ENCODE measurements at places on chromosomes 5 and 9.

GRCh38 chr5:113526421-113526820, 12.9 kb downstream of the YTHDC2 start:
- DNase-seq = no peak

GRCh38 chr5:99004960-99005359, 76.2 kb upstream of the CHD1 start:
- DNase-seq = no peak

DNA sequence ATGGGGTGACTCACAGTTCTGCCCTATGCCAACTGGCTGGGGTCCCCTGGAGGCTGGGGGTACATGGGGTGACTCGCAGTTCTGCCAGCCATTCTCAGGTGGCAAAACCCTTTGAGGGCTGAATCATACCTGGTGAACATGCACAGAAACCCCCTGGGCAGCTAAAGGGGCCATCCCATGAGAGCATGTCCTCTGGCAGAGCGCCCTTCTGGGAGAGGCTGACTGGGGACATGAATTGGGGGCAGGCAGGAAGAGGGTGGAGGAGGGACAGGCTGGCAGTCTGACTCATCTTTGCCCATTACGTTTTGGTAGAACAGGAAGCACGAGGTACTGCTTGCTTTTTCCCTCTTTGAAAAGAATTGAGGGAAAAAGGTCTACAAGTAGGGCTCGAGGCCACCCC, 16.7 kb downstream of the TRAF1 start:
- peak; percentile 64 for DNase-seq

DNA sequence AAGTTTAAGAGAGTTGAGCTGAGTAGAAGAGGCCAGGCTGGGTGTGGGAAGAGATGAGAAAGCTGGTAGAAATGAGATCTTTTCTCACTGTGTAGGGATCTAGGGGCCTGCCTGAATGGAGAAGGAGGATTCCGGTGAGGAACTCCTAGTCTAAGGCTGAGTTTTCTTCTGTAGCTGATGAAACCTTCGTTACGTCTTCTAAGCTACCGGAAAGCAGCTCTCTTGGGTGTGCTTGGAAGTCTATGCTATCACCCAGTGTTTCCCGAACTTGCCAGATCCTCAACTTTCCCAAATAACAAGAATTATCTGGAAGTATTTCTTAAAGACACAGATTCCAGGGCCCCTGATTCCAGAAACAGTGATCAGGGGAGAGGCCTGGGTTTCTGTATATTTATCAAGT, 55.4 kb upstream of the TNFSF15 start:
- DNase-seq = no peak

- DNase-seq = peak; percentile 98
Measured at GRCh38 chr5:392431-392988, 50.5 kb upstream of the EXOC3 start.

GRCh38 chr9:109437286-109437685, 60.8 kb downstream of the PTPN3 start:
- DNase-seq = no peak

GRCh38 chr9:15069106-15069505, 158.9 kb upstream of the FREM1 start:
- no peak for DNase-seq

GRCh38 chr9:3434594-3434993, 91.2 kb downstream of the RFX3 start:
- DNase-seq = no peak

- no peak for DNase-seq
Measured at GRCh38 chr9:118532592-118532991, 828.4 kb downstream of the TLR4 start.

DNA sequence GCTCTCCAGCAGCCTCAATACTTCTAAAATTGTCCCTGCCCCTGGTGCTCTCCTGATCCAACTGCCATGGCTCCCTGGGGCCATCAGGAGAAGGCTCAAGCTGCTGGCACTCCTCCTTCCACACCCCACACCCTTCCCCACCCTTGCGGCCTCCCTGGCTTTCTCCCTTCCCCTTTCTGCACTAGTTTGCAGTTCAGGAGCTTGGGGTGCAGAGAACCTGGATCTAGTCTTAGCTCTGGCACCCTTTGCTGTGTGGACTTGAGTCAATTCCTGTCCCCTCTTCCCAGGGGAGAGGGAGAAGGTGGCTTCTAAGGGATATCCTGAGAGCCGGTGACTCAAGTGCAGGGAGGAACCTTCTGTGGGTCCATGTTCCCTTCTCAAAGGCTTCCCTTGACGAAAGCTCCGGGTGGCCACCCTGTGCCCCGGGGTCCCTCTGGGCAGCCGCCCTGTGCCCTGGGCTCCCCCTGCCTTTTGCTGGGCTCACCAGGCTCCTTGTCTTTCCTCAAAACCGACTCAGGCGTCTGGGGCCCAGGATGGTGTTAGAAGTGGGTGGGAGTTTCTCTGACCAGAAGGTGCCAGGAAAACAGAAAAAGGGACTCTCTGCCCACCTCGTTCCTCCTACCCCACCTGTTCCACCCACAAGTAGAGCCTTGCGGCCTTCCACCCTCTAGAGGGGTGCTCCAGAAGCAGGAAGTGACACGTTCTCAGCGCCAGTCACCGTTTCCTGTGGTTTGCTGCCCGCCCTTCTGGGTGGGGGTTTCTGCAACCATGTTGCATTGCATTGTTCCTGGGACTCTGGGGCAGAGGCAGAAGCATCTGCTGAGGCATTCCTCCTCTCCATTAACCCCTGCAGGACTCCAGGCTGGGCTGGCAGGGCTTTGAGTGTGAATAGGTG, 15.0 kb downstream of the GLIPR2 start:
- DNase-seq = peak; percentile 96

DNA sequence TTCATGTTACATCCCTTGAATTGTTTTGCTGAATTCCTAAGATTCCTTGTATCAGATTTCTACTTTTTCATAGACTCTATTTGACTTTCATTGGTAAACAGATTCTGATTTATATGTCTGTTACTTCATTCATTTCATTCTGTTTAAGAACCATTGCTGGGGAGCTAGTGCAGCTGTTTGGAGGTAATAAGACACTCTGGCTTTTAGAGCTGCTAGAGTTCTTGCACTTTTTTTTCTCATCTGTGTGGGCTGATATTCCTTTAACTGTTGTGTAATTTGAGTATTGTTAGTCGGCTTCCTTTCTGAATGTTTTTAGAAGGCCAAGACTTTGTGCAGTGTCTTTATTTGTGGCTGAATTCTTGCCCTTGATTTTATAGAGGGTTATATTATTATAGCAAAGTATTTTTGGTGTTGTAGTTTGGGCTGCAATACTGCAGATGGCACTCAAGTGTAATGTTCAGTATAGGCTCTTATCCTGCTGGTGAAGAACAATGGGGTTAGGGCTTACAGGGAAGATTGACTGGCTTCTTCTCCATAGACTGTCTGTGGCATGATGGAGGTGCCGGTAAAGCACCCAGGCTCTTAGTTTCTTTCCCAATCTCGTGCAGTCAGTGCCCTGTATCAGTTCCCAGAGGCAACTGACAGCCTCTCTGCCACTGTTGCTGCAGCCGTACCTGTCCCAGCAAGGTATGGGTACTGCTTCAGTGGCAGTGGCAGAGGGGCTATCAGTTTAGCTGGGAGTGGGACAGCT, 162.2 kb downstream of the OXCT1 start:
- DNase-seq = no peak

DNA sequence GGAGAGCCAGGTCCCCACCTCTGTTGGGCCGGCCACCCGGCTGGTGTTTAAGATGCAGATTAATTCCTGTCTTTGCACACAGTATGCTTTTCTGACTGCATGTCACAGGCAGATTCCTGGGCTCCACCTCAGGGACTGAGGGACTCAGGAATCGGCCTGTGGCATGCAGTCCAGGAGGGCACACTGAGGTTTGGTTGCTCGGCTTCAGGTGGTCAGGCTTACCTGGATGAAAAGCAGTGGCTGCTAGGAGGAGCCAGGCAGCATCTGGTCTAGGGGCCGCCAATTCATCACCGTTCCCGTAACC, 1.1 kb downstream of the WDR5 start:
- no peak for DNase-seq

DNA sequence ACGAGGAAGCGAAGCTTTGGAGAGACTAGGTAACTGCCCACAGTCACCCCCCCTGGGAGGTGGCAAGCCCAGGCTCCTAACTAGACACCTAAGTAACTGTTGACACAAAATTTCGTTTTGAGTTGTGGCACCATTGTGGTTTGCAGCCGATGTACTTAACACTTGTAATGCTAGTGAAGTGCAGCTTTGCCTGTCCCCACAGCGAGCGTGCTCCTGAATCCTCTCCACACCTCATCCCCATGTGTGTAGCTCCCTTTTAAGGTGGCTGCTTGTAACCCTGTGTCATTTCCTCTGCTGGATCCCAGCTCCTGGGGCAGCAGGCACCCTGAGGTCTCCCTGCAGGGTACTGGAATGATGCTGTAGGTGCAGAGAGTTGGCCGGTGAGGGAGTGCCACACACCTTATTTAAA, 114.9 kb downstream of the TRIO start:
- no peak for DNase-seq

- DNase-seq = no peak
Measured at GRCh38 chr9:16619914-16620520, 250.5 kb downstream of the BNC2 start.

- no peak for DNase-seq
Measured at GRCh38 chr9:20226345-20226744, 396.0 kb downstream of the MLLT3 start.

GRCh38 chr5:136516637-136517036, 151.3 kb upstream of the TRPC7 start:
- no peak for DNase-seq

- no peak for DNase-seq
Measured at GRCh38 chr5:73899055-73899454, 273.1 kb downstream of the ARHGEF28 start.

GRCh38 chr5:113548396-113548795, 34.9 kb downstream of the YTHDC2 start:
- no peak for DNase-seq

- no peak for DNase-seq
Measured at GRCh38 chr5:136853971-136854370, 488.6 kb upstream of the TRPC7 start.

- DNase-seq = no peak
Measured at GRCh38 chr9:25994605-25995004, 316.4 kb upstream of the TUSC1 start.

GRCh38 chr5:172235827-172236736, 42.1 kb downstream of the EFCAB9 start:
- DNase-seq = no peak

DNA sequence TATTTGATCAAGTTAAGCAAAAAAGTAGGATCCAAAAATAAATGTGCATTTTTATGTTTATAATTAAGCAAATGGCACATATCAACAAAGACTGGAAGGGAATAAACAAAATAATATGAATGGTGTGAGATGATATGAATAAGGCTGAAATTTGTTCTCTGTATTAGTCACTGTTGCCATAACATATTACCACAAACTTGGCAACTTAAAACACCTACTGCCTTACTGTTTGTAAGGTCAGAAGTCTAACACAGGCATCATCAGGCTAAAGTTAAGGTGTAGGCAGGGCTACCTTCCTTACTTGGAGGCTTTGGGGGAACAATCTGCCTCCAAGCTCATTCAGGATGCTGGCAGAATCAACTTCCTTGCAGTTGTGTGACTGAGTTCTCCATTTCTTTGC, 19.3 kb downstream of the PGGT1B start:
- DNase-seq = no peak

DNA sequence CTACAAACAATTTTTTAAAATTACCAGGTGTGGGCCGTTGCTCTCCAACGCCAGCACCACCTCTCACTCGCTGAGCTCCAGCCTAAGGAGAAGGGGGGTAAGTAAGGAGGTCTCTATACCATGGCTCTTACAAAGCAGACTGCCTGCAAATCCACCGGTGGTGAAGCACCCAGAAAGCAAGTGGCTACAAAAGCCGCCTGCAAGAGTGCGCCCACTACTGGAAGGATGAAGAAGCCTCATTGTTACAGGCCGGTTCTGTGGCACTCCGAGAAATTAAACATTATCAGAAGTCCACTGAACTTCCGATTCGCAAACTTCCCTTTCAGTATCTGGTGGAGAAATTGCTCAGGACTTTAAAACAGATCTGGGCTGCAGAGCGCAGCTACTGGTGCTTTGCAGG, 46.0 kb downstream of the CDO1 start:
- no peak for DNase-seq

- DNase-seq = no peak
Measured at GRCh38 chr5:32651638-32652037, 59.5 kb upstream of the NPR3 start.

- DNase-seq = no peak
Measured at GRCh38 chr5:51380603-51381207, 2.5 kb upstream of the ISL1 start.

DNA sequence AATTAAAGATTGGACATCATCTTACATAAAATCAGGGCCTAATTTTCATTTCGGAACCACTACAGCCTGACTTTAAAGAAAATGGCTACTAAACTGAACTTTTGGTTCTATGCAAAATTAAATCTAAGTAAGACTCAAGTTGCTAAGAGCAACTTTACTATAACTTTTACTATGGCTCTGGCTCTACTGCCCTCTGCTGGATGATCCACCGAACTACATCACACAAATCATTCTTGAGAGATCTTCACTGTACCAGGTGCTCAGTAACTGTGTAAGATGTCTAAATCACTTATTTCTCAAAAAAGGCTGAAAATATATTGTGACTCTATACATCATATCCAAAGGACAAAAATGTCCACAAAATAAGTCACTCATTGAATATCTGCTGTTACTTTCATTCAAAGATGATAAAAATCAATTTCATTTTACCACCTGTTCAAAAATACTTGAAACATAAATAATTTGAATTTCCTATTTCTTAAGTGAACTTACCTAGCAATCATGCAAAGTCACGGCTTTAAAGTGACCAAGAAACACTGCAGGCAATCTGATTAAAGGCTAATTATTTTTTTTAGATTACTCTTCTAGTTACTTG, 13.5 kb downstream of the MOCS2 start:
- peak; percentile 84 for DNase-seq

- DNase-seq = no peak
Measured at GRCh38 chr5:142749321-142749720, 20.9 kb upstream of the ARHGAP26 start.

DNA sequence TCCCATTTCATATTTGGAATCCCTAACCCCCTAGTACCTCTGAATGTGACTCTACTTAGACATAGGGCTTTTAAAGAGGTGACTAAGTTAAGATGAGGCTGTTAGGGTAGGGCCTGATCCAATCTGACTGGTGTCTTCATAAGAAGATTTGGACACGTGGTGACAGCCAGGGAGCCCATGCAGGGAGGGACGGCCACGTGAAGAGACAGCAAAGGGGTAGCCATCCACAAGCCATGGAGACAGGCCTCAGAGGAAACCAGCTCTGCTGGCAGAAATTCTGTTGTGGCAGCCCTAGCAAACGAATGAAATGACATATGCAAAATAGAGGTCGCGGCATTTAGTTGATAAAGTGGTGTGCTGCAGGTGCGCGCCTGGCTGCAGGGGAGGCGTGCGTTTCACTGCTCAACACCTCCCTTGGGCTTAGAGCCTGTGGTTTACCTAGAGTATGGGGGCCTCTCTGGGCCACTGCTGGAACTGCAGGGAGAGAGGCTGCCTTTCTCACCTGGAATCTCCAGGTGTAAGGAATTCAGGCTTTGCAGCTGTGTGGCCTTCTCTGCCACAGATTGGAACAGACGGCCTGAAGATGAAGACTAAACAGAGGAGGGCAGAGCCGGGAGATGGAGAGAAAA, 7.1 kb upstream of the AFAP1L1 start:
- DNase-seq = peak; percentile 58
